ENCODE measurements at places on chromosomes 2 and 18. TPM values are rescaled to one million over a fixed set of nuclear protein-coding genes. Genes with fewer than 3 reads are reported as not detected.

The TWSG1 gene
- 9.6 TPM for total RNA-seq

The SLC19A3 gene
- not detected for total RNA-seq

The SERPINB7 gene
- total RNA-seq: not detected

The ZNF804A gene
- total RNA-seq: not detected

The FAM237A gene
- not detected for total RNA-seq

The TXNDC2 gene
- total RNA-seq: not detected

The TRABD2A gene
- total RNA-seq: 35.9 TPM

The VAMP8 gene
- 132 TPM for total RNA-seq

The CRACDL gene
- 0.18 TPM for total RNA-seq

The MPP4 gene
- total RNA-seq: not detected

The ANKRD30BL gene
- total RNA-seq: not detected

The GATA6 gene
- not detected for total RNA-seq

The ZNF397 gene
- total RNA-seq: 16.1 TPM

The PRKD3 gene
- total RNA-seq: 19.3 TPM

The TMEM182 gene
- 2.2 TPM for total RNA-seq

The EGR4 gene
- not detected for total RNA-seq

The GRHL1 gene
- total RNA-seq: 1.2 TPM

The RTP5 gene
- 0.13 TPM for total RNA-seq

The FTCDNL1 gene
- total RNA-seq: 1.3 TPM

The PDE1A gene
- not detected for total RNA-seq

The ABHD3 gene
- 53.5 TPM for total RNA-seq

The AMER3 gene
- not detected for total RNA-seq

The SKOR2 gene
- not detected for total RNA-seq

The G6PC2 gene
- not detected for total RNA-seq

The CYBRD1 gene
- 0.88 TPM for total RNA-seq

The PRSS56 gene
- not detected for total RNA-seq

The FAM228A gene
- 0.23 TPM for total RNA-seq
